Bronchial epithelial cell (primary cell): ENCODE measurements at places on chromosomes 7 and 10.
A peak's percentile ranks its signal among the peaks of the same experiment; 100 is the strongest.

- DNase-seq: no peak
Measured at GRCh38 chr10:62088786-62089185, 179.9 kb downstream of the RTKN2 start.

GRCh38 chr7:137007001-137007694, 138.7 kb downstream of the CHRM2 start:
- no peak for DNase-seq

- no peak for DNase-seq
Measured at GRCh38 chr10:35542303-35542702, 62.8 kb upstream of the GJD4 start.

- DNase-seq: no peak
Measured at GRCh38 chr10:75400163-75400770, 1.3 kb downstream of the ZNF503 start.

DNA sequence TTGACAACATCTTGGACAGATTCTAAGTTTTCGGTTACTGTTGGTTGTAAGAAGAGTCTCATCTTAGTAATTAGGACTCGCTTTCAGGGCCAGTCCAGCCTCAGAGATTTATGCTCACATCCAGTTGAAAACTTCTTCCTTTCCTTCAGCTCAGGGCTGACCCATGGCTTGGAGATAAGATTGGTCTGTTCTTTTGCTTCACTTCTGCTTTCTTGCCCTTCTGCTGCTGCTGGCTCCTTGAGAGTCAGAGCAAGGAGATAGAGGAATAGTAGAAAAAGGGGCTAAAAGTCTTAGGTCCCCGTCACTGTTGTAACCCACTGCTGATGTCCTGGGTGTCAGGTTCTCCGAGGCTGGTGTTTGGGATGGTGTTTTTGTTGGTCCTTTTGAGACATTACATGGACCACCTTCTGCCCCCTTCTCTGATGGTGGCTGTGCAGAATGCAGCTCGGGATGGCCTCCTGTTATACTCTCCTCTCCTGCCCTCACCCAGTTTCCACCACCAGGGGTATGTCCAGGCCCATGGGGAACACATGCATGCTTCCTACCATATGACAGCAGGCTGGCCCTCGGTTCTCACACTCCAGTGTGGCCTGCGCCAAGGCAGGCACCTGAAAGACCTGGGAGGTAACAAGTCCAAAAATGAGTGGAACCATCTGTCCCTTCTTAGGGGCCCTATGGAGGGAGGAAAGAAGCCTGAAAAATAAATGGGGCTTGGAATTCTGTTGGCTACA, 67.8 kb upstream of the PCBD1 start:
- DNase-seq: no peak

DNA sequence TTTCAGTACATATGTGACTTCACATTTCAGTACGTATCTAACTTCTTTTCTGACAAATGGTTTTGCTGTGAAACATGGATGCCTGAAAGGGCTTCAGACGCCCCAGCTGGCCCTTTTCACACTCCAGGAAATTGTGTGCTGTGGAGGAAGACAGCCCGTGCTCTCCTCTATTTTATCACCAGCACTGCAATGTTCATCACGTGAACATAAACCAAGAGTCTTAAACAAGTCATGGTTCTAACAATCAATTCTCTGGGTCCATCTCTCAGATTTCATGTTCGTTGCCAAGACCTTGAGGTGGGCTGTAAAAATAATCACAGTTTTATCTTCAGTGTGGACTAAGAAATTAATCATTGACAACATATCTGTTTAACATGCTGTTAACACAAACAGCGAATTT, 141.2 kb downstream of the WDR37 start:
- DNase-seq: no peak

DNA sequence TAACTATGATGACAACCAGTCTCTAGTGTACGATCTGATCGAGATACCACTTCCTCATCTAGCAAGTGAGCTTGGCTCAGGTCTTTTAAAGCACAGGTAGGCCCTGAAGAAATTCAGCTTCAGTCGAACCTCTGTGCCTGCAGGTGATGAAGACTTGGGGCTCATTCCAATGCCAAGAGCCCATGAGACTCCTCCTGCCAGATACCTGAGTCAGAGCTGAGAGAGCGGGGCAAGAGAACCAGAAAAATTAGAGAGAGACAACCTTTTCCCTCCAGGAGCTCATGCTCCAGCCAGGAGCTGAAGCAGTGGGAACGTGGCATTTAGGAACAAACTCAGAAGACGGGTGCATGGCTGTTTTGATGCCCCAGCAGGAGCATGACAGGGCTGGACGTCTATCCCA, 232.7 kb downstream of the FANK1 start:
- no peak for DNase-seq

GRCh38 chr10:128062881-128063563, 63.2 kb downstream of the MKI67 start:
- DNase-seq: no peak

- DNase-seq: no peak
Measured at GRCh38 chr7:25652366-25652765, 424.1 kb upstream of the NPVF start.

DNA sequence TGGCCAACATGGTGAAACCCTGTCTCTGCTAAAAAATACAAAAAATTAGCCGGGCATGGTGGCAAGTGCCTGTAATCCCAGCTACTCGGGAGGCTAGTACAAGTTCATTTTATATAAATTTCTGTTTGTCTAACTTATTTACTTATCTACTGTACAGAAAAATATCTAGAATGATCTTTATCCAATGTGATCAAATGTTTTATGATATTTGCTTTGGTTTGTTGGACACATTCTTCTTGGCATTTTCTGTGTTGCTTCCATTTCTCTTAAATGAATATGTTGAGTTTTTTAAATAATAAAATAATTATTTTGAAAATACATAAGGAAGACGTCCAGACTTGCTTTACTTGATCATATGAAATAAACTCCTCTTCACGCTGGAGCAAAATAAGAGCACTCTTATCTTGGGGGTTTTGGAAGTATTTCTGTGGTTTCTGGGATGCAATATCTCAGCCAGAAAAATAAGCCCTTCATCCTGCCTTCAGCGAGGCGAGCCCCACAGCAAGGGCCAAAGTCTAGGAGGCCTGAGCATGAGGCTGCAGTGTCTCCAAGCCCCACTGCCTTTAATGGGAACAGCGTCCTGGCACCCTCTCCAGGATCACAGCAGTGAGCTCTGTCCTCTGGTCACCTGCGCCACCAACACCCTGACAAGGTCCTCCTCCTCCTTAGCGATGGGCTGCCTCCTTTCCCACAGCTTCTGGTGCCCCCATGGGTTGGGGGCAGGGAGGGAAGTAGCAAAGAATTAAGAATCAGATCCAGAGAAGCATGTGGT, 480.2 kb downstream of the KCNMA1 start:
- no peak for DNase-seq

- no peak for DNase-seq
Measured at GRCh38 chr10:12208460-12208859, 12.5 kb downstream of the CDC123 start.

- DNase-seq: peak; percentile 10
Measured at GRCh38 chr7:142607351-142607750, 141.9 kb upstream of the PRSS1 start.
